ENCODE measurements at places on chromosomes 1 and 21.
A peak's percentile ranks its signal among the peaks of the same experiment; 100 is the strongest.

GRCh38 chr1:246413430-246413829 is 93.6 kb downstream of the SMYD3 start:
- DNase-seq: no peak

DNA sequence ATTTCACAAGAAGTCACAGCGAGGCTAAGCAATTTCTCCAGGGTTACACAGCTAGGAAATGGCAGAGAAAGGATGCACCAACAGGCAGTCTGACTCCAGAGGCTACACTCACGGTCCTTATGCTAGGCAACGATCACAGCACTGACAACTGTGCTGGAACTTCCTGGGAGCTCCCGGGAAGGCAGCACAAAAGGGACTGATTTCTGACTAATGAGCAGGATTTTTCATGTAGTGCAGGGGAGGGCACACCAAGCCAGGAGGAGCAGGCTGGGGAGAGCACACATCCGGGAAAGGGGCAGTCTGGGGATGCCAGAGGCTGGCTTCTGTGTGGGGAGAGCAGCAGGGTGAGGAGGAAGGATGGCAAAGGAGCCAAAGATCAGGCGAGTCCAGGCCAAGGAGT is 486.7 kb downstream of the OMA1 start:
- no peak for DNase-seq

GRCh38 chr1:117113199-117113598 is 8.3 kb downstream of the TRIM45 start:
- no peak for DNase-seq

GRCh38 chr1:23291706-23292105 is 52.4 kb downstream of the HNRNPR start:
- DNase-seq: no peak

- DNase-seq: no peak
Measured at GRCh38 chr1:50989694-50990093, 19.6 kb downstream of the CDKN2C start.

GRCh38 chr1:207948536-207949250 is 37.8 kb upstream of the CD34 start:
- DNase-seq: no peak

GRCh38 chr1:225480825-225481434 is 53.1 kb upstream of the LBR start:
- peak; percentile 47 for DNase-seq

DNA sequence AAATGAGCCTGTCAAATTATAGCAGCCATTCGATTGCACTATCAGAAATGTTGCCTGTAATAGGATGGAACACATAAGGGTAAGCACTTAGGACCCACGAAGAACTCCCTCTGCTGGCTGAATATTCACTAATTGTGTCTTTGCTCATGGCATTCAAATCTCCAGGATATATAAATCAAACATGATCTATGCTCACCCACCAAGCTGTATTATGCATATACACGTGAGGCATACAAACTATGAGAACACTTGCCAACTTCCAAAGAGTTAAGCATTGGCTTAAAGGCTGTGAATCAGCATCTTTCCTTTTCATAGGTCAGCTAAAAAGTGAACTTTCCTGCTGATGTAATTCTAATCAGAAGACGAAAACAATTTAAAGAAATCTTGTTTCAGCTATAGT is 34.5 kb downstream of the TMPRSS15 start:
- DNase-seq: peak; percentile 58

All from NCI-H1092 treated with DMSO at 0.1 percent for 48 hours (cell line).